ENCODE measurements at places on chromosomes 13 and 19.

DNA sequence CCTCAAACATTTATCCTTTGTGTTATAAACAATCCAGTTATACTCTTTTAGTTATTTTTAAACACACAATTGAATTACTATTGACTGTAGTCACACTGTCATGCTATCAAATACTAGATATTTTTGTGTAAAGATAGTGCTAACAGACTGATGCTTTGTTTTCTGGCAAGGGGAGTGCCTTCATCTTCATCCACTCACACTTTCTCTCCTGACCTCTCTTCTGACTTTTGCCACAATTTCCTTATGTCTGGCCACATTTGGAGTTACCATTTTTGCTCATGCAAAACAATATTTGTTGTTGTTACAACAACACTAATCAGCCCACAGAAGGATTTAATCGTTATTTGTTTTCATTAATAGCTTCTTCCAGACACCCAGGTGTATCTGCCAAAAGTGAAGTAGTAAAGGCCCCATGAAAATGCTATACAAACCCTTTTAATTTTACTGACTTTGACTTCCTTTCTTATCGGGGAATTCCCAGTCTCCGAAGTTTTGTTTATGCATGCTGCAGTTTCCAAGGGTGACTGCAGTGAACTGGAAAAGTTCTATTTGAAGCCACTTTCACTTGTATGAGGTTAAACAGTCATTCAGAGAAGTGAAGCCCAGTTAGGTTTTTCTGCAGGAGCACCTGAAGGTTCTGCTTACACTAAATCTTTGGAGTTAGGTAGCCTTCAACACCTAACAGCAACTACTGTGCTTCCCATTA, 66.1 kb upstream of the FRY start:
- DNase-seq, result no peak

GRCh38 chr19:1455336-1456120, 5.6 kb downstream of the APC2 start:
- DNase-seq, result no peak

- DNase-seq, result peak; percentile 46
These were observed 4.9 kb upstream of the ZFP36 start for GRCh38 chr19:39401549-39402345.

GRCh38 chr13:58018865-58019264, 387.3 kb downstream of the PCDH17 start:
- no peak for DNase-seq

- no peak for DNase-seq
These were observed 9.8 kb downstream of the PLK5 start for GRCh38 chr19:1533510-1534150.

- no peak for DNase-seq
These were observed 115.1 kb upstream of the CACNA1A start for GRCh38 chr19:13621413-13621812.

- DNase-seq, result no peak
These were observed 15.6 kb upstream of the PROZ start for GRCh38 chr13:113142876-113143275.

Measured in caudate nucleus (tissue), 63 donors.